ENCODE measurements at places on chromosomes 16 and 17.

GRCh38 chr17:56880133-56880532, 33.7 kb downstream of the TRIM25 start:
- no peak for DNase-seq

- no peak for DNase-seq
Observed at GRCh38 chr16:54546521-54546920, 259.9 kb upstream of the IRX3 start.

- no peak for DNase-seq
Observed at GRCh38 chr16:47694543-47694942, 233.4 kb downstream of the PHKB start.

- peak; percentile 25 for DNase-seq
Observed at GRCh38 chr16:20956319-20956718, 55.7 kb downstream of the LYRM1 start.

- no peak for DNase-seq
Observed at GRCh38 chr17:75245011-75245410, 16.4 kb downstream of the GGA3 start.

- DNase-seq: no peak
Observed at GRCh38 chr17:48070195-48070594, 22.0 kb downstream of the NFE2L1 start.

- no peak for DNase-seq
Observed at GRCh38 chr16:89246383-89246902, 28.9 kb downstream of the ZNF778 start.
